DMS79 treated with DMSO at 0.1 percent for 48 hours (cell line): ENCODE measurements at places on chromosomes 3 and 15.

- peak; percentile 36 for DNase-seq
Measured at GRCh38 chr3:139935866-139936817, 1.2 kb downstream of the CLSTN2 start.

GRCh38 chr3:3074551-3075257 is 35.5 kb downstream of the IL5RA start:
- DNase-seq, result no peak

GRCh38 chr3:54274607-54275006 is 152.3 kb downstream of the CACNA2D3 start:
- no peak for DNase-seq

- no peak for DNase-seq
Measured at GRCh38 chr3:31004025-31004678, 109.7 kb upstream of the GADL1 start.

- no peak for DNase-seq
Measured at GRCh38 chr3:194058753-194059152, 77.2 kb upstream of the HES1 start.

GRCh38 chr3:182323126-182323700 is 470.1 kb upstream of the ATP11B start:
- no peak for DNase-seq

DNA sequence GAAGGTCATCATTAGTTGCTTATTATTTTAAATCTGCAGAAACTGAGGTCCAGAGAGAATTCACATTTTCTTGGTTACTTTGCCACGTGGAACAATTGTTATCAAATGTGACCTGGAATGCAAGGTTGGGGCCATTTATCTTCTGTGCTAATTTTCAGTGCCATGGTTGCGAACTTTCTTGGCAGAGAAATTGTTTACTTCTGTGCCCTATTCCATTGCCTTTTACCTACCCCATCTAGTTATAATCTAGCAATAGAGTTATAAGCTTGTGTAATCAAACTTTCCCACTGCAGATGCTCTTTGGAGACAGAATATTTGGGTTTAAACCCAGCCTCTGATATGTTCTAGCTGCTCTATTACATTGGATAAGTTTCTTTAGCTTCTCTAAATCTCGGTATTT is 242.9 kb downstream of the LPP start:
- DNase-seq, result no peak

DNA sequence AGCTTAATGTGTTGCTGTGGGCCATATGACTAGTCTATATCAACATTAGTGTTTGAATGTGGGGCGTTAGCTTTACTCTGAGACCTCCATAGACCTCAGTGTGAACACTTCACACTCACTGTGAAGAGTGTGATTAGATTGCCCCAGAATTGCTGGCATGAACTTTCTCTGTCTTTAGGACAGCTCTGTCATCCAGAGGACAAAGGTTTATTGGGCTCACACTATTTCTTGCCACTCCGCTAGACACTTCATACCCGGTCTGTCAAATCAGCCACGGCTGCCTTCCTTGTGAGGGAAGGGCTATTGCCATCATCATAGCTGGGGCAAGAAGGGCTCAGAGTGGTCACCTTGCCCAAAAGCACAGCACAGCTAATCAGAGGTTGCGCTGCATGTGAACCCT is 316.8 kb upstream of the NR2E3 start:
- no peak for DNase-seq

GRCh38 chr3:4515916-4516579 is 22.9 kb downstream of the ITPR1 start:
- peak; percentile 76 for DNase-seq

GRCh38 chr3:117235304-117235703 is 525.7 kb downstream of the TUSC7 start:
- DNase-seq, result no peak

GRCh38 chr3:169237201-169237600 is 426.3 kb downstream of the MECOM start:
- DNase-seq, result no peak

GRCh38 chr3:140143367-140144069 is 208.5 kb downstream of the CLSTN2 start:
- DNase-seq, result no peak

DNA sequence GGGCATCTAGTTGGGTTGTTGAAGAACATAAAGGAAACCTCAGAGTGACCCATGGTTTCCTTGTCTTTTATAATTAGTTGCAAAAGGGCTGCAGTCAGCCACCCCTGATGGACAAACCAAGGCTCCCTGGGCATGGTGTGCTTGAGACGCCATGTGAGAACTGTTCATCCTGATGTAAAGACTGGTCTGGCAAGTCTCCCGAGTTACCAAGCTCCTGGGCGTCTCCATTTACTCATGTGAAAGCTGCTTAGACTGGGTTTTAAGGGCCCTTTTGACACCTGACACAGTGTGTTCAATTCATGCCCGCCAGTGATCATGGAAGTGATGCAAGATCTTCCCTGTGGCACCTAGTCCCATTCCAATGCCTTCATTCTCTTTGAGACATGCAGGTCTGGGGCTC is 49.4 kb downstream of the GRK7 start:
- DNase-seq, result peak; percentile 78

DNA sequence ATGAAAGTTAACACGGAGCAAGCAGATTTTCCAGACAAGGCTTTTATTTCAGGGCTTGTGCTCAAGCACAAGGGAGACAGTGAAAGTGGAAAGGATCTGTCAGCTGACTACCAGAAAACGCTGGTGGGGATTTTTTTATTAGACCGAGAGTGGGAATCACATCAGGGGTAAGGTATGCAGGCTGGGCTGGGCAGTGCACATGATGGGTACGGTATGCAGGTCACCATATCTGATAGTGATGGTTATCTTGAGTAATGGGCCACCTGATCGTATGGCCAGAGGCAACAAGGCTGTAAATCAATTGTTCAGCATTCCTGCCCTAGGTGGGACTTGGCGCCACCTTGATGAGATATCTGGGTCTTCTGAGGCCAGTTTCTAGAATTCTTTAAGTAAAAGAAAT is 36.9 kb upstream of the PIAS1 start:
- no peak for DNase-seq

DNA sequence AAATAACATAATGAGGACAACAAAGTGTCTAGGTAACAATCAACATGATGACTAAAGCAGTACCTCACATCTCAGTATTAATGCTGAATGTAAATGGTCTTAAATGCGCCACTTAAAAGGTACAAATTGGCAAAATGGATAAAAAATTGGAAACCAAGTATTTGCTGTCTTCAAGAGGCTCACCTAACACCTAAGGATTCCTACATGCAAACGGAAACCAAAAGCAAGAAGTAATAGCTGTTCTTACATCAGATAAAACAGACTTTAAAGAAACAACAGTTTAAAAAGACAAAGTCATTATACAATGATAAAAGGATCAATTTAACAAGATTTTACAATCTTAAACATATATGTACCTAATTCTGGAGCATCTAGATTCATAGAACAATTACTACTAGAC is 22.5 kb downstream of the CSNK1G1 start:
- DNase-seq, result no peak

- no peak for DNase-seq
Measured at GRCh38 chr15:50778086-50778485, 12.6 kb upstream of the SPPL2A start.

- DNase-seq, result no peak
Measured at GRCh38 chr15:38128341-38128781, 124.3 kb upstream of the SPRED1 start.

- DNase-seq, result no peak
Measured at GRCh38 chr3:121629601-121630000, 31.1 kb downstream of the HCLS1 start.

- DNase-seq, result no peak
Measured at GRCh38 chr3:23785097-23785645, 20.6 kb upstream of the UBE2E1 start.

DNA sequence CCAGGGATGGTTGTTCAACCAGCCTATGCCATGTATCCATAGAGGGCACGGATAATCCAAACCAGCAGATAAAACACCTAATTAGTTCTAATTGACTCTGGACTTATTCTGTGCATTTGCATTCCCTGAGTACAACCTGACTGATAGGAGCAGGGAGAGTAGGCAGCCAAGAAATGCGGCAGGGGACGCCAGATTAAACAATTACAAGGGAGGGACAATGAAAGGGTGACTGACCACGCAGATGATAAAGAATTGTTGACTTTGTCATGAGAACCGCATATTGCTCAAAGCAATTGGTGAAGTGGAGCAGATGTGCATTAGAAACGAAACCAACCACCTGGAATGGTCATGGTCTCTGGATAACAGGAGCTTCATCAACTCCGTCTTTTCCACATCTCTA is 369.1 kb upstream of the FRG2C start:
- no peak for DNase-seq

DNA sequence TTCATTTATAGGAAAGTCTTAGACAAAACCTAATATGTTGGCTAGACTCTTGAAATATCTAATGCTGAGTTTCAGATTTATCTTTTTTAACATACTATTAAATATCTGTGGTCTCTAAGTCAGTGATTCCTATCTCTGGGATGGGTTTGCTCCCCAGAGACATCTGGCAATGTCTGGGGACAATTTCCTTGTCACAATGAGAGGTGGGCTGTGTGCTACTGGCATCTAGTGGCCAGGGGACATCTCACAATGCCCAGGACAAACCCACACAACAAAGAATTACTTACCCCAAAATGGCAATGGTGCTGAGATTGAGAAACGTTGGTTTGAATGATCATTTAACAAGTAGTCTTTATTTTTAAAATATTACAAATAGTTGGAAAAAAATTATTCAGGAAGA is 602.1 kb downstream of the MAGI1 start:
- no peak for DNase-seq

GRCh38 chr3:39249453-39250115 is 30.3 kb downstream of the CX3CR1 start:
- DNase-seq, result no peak

- DNase-seq, result no peak
Measured at GRCh38 chr3:140731440-140732119, 53.7 kb downstream of the TRIM42 start.
